T follicular helper cell (primary cell): ENCODE measurements at places on chromosomes 7 and 10.
A peak's percentile ranks its signal among the peaks of the same experiment; 100 is the strongest.

DNA sequence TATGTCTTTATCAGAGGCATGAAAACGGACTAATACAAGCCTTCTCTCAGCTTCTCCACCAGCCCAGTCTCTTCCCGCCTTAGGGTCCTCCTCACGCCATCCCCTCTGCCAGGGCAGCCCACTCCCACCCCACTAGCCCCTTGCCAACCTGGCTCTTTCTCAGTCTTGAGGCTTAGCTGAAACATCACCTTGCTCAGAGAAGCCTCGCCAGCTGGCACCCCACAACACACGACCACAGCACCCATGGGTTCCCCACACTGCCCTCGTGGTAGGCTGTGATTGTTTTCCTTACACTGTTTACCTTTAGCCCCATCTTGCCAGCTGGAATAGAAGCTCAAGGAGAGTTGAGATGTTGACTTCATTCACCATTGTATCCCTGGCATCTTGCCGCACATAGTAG lies 44.4 kb downstream of the GPAM start:
- DNase-seq = no peak

- DNase-seq = peak; percentile 74
Observed at GRCh38 chr7:5143935-5144903, 45.8 kb upstream of the WIPI2 start.

GRCh38 chr7:98321301-98321700 lies 39.8 kb downstream of the BRI3 start:
- DNase-seq = no peak

GRCh38 chr7:102456327-102456726 lies 8.3 kb downstream of the ALKBH4 start:
- DNase-seq = no peak

DNA sequence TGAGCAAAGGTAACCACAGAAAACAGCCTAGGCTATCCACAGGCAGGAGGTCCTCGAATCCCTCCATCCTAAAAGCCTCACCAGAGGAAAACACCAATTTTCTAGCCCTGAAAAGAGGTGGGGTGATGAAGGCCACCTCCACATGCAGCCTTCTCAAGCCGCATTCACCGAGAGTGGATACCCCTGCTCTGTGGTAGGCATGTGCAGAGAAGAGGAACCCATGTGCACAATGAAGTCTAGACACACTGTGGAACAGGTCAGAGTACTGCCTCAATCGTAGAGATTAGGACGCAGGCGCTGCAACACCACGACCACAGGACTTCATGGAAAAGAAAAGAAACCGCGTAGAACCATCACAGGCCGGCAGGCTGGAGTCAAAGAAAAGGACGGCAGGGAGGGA lies 38.8 kb downstream of the GRB10 start:
- no peak for DNase-seq

GRCh38 chr10:51321980-51322379 lies 247.7 kb downstream of the PRKG1 start:
- no peak for DNase-seq

DNA sequence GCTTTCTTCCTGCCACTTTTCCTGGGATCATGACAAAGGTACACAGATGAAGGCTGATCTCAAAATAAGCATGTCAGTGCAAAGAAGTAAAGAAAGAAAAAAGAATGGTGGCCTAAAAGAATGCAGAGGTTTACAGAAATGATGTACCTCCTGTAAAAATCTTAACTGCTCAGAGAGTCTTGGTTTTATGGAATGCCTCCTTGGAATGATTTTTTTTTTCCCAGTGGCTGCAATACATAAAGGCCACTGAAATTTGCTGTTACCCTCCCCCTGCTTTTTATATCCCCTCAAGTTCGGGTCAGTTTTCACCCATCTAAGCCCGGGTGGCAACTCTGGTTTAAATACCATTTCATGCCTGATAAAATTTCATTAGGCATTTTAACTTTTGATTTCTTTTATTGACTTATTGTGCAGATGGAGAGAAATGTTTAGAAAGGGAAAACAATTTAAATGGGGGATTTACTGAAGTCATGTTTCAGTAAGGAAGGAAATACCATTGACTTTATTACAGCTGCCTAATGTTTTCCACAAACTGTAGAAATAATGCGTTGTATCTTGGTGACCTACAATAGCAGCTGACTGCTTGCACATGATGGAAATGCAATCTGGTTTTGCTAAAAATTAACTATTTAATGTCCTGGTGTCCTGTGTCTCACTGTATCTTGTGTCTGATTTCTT lies 102.5 kb downstream of the SAMD9 start:
- DNase-seq = no peak

GRCh38 chr7:20122073-20122472 lies 95.1 kb downstream of the MACC1 start:
- no peak for DNase-seq

DNA sequence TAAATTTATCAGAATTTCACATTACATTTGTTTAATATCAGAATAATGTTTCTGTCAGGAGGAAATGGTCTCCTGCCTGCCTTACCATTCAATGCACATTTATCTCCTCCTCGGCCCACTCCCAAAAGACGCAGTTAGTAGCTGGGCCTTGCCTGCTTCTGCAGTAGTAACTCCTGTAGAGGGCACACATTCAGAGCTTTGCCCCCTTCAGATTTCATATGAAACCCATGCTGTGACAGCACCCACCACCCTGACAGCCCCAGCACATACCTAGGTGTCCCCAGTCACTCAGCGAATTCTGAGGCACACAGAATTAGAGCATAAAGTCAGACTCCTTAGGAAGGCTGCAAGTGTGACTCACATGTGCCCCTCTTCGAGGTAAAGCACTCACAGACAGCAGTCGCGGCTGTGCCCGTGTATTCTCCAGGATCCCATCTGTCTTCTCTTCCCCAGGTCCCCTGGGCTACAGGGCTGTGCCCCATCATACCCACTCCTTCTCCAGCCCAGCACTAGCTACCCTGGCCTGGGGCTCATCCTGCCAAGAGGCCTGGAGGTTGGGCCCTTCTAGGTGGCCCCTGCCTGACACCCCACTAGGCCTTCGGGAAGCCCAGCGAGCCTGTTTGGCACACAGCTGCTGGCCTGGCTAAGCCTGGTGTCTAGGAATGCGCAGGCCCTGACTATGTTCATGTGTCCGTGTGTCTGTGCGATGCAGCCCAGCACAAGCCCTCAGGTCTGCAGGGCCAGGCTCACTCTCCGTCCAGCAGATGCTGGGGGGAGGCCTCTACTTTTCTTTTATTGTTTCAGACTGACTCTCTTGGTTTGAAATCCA lies 4.7 kb upstream of the DEPP1 start:
- no peak for DNase-seq

DNA sequence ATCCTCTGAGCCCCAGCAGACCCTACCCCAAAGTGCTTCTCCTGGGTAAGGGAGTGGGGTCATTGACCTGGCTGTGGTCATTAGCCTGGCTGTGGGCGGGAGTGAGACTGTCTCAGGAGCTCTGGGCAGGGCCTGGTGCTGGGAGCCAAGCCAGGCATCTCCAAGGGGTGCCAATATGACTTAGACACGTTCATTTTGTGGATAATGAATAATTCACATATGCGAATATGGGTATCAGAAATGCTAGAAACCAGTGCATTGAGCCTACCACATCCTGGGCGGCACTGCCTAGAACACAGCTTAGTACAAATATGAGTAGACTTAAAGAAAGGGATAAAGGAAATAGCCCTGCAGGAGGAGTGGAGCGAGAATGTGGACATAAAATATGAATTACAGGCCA lies 14.4 kb upstream of the SRRM3 start:
- no peak for DNase-seq

DNA sequence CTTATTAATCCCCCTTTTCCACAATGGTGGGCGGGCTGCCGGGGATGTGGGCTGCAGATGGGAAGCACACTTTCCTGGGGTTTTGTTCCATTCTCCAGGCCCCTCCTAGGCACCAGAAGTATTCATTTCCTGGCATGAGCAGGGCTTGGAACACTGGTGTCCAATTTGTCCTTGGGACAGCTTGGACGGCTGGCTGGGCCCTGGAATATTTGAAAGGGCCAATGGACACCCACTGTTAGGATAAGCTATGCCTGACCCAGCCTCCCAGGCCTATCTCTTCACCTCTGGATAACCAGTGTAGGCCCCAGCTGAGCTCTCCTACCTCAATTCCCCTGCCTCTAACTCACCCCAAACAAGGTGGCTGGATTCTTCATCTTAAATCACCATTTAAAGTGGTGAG lies 354.9 kb downstream of the PTEN start:
- DNase-seq = no peak

DNA sequence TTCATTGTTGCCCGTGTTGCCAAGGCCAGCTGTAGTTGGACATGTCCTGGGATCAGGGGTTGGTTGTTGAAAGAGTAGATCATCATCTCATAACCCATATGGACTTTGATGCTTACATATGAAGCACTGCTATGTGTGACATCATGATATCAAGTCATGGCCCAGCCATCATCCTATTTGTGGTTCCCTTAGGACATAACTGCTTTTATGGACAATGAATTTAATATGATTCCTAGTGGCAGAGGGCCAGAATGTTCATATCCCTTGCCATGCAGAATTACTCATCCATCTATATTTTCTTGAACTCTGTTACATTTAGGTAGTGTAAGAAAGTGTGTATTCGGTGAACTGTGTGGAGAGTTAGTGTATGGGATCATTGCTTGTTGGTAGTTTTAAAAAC lies 343.9 kb upstream of the LRGUK start:
- DNase-seq = no peak

DNA sequence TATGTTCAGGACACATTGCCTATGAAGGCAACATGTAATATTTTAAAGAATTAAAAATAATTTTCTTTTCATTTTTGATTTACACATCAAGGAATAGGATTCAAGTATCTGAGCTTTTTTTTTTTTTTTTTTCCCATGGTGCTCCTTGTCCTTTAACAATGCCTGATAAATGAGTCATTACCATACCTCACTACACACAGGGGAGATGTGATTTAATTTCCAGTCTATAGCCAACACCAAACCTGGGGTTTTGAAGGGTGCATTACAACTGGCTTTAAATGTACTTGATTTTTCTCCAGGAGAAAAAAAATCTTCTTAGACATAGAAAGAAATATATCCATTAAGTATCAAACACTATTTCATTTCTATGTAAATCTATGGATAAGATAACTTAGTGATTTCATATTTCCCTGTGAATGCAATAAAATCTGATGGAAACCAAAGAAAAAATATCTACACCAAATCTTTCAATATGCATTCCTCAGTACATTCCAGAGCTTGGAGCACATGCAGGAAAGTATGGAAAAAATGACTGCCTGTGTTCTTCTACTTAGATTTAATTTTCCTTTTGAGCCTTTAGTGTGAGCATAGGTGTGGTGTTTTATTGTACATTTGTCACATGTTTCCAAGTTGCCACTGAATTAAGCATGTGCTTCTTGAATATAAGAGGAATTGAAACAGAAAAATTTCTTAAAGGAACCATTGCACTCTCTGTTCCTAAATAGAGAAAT lies 204.8 kb upstream of the MEOX2 start:
- DNase-seq = no peak

DNA sequence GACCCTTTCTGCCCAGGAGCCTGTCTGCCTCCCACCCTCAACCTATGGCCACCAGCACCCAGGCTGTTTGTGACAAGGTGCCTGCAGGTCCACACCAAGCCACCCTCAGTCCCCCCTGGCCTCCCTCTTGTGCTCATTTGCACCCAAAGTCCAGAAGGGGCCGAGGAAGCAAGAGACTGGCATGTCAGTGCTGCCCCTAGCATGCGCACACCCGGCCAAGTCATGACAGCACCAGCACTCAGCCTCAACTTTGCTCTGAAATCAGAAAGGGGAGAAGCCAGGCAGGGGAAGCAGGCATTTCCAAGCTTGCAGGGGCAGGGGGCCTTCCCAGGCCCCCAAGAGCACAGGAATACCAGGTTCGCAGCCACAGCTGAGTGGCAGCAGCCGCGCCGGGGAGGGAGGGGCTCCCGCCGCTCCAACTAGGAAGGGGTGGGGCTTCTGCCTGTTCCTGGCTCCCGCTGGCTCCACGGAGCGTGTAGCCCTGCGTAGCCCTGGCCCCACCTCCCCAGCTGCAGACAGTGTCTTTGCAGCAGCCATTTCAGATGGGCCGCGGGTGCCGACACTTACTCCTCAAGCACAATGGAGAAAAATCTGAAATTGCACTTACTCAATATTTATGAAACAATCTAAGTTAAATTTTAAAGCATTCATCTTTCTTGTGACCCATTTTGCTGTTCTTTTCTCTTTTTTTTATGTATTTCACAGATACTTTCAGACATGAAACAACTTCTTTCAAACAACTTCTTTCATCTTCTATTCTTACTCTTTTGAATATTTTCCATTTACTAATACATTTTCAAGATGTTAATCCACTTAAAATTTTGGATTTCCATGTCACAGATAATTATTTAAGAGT lies 54.9 kb upstream of the ABCB5 start:
- no peak for DNase-seq

DNA sequence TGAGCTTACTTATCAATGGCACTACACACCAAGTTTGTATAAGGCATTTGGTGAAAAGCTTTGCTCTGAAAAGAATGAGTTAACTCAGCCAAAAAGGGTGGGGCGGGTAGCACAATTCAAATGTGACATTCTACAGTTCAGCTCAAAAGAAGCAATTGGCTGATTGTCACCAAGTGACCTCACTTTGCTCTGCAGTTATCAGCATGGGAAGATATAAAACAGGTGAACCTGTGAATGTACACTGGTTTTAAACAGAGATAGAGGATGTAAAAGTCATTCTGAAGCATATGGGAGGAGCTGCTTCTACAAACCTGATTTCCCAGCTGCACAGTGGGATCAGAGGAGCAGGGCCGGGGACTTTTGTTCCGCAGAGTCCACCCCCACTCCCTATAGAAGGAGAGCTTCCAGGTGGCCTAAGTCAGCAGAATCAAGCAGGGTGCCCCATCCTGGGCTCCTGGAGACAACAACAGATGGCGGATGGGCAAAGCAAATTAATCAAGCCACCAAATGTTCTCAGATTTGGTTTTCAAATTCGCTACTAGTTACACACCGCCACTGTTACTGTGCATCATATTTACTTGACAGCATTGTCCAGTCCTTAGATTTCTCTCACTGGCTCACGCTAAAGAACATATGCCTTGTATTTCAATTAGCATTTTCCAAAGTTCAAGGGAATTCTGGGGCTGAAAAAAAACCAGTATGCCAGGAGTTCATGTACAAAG lies 27.5 kb upstream of the NPVF start:
- no peak for DNase-seq

DNA sequence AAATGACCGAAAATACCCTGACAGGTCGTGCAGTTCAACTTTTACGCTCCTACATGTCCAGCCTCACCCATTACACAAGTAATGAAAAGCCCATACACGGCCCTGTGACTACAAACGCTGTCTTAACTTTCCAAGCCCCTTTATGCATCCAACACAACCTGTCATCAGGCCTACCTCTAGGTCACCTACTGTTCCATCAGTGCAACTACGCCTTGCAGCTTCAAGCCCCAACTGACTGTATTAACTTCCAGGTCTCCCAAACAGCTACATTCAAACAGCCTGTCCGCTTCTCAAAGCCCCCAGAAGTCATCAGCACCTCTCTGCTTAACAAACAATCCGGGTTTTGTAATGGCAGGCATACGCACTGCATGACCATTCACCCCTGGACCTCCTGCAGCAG lies 19.2 kb downstream of the ZNF107 start:
- DNase-seq = no peak

GRCh38 chr7:116331020-116331419 lies 120.7 kb downstream of the TES start:
- no peak for DNase-seq

- DNase-seq = no peak
Observed at GRCh38 chr10:89302625-89303024, 779 bp downstream of the IFIT2 start.

GRCh38 chr10:88256013-88256680 lies 327.0 kb downstream of the RNLS start:
- no peak for DNase-seq
